ENCODE measurements at places on chromosomes 3 and 15. TPM values are rescaled to one million over a fixed set of nuclear protein-coding genes. Genes with fewer than 3 reads are reported as not detected.

The PDE12 gene
- 27.7 TPM for total RNA-seq

The SLC28A1 gene
- not detected for total RNA-seq

The PYGO1 gene
- total RNA-seq = not detected

The GP9 gene
- not detected for total RNA-seq

The ST8SIA2 gene
- total RNA-seq = not detected

The GPR149 gene
- not detected for total RNA-seq

The MAPKAPK3 gene
- total RNA-seq = 146 TPM

The RBPMS2 gene
- total RNA-seq = not detected

The GABRR3 gene
- not detected for total RNA-seq

The IGSF10 gene
- total RNA-seq = not detected

The TNNC1 gene
- total RNA-seq = 2.3 TPM

The CPEB1 gene
- total RNA-seq = not detected

The WDR93 gene
- not detected for total RNA-seq

The GPR62 gene
- not detected for total RNA-seq

The ZNF619 gene
- total RNA-seq = 10.5 TPM

The ZNF80 gene
- total RNA-seq = 0.28 TPM

The GOLGA6A gene
- not detected for total RNA-seq

The LARP6 gene
- total RNA-seq = not detected

The ARNT2 gene
- total RNA-seq = not detected

Data from activated CD4-positive, alpha-beta memory T cell treated with anti-CD3 and anti-CD28 coated beads, Interleukin-2, amount 10 ng/mL, durations not matched to agents 7 days and 5 days (primary cell).